EL (cell line): ENCODE measurements at places on chromosomes 16 and 17.

DNA sequence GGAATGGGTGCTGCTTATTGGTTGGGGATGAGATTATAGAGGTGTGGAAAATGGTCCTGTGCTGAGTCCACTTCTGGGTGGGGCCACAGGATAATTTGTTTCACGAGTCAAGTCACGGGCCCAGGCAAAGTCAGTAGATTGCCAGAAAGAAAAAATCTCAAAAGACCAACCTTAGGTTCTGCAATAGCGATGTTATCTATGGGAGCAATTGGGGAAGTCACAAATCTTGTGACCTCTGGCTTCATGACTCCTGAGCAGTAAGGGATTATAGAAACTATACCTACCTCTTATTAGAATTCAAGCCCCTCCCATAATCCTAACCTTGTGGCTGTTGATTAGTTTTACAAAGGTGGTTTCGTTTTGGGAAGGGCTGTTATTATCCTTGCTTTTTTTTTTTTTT is 31.4 kb downstream of the WWP2 start:
- DNase-seq = no peak

- DNase-seq = no peak
Observed at GRCh38 chr17:3926860-3927627, 10.8 kb upstream of the P2RX1 start.

GRCh38 chr17:73783945-73784603 is 139.8 kb upstream of the SDK2 start:
- DNase-seq = no peak

DNA sequence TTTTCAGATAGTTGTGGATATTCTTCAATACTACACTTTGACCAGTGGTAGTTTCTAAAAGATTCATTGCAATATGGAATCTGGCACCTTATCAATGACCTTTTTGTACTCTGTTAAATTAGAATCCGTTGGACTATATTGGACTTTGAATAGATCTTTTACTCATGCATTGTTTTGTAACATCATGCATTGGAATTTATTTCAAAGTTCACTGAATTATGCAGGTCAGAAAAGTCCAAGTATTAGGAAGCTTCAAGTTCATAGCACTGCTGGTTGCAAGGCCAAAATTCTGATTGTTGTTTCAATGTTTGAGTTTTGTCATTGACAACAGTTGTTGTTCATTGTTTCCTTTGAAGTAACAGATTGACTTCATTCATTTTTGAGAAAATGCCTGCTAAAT is 7.9 kb upstream of the DHRS11 start:
- DNase-seq = no peak

DNA sequence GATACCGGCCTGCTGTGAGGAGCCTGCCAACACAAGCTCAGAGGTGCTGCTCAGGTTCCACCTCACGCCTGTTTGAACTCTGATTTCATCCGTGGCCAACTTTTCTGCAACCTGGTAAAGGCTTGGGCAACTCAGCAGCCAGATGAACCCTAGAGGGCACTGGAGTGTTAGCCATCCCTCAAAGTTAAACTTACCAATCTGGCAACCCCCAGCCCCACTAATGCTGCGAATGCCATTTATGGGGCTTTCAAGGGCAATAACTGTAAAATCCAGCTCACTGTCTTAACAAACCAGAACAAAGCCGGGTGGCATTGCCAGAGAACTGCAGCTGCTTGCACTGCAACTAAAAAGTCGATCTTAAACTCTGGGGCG is 105.5 kb downstream of the AXIN2 start:
- DNase-seq = no peak

GRCh38 chr17:64160378-64160777 is 30.4 kb upstream of the ERN1 start:
- peak; percentile 45 for DNase-seq

DNA sequence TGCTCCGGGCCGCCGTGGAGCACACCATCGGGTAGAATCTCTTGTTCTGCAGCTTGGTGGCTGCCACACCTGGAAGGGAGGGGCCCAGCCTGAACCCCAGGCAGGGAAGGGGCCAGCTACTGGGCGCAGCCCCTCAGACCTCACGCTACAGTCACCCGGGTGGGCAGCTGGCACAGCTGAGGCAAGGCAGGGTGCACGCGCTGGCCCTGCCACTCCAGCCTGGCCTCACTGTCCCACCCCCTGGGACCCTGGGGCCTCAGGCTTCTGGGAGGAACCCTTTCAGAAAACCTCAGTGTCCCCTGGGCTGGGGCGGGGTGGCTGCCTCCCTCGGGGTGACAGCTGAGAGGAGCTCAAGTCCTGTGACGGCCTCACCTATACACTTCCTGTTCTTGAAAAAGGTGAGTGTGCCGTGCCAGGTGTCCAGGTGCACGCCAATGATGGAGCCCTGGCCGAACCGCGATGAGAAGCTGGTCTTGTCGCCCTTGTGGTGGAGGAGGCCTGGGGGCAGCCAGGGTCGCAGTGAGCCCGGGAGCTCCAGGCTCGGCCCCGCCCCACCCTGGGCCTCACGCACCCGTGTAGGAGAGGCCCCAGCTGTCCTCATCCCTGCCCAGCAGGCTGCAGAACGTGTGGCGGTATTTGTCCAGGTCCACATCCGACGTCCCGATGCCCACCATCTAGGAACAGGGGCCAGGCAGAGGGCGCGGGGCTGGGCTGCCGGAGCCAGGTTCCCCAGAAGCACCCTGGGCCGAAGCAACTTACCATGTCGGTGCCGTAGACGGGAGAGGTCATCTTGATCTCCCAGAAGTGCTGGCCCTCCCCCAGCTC is 4.7 kb upstream of the MRPS34 start:
- no peak for DNase-seq

DNA sequence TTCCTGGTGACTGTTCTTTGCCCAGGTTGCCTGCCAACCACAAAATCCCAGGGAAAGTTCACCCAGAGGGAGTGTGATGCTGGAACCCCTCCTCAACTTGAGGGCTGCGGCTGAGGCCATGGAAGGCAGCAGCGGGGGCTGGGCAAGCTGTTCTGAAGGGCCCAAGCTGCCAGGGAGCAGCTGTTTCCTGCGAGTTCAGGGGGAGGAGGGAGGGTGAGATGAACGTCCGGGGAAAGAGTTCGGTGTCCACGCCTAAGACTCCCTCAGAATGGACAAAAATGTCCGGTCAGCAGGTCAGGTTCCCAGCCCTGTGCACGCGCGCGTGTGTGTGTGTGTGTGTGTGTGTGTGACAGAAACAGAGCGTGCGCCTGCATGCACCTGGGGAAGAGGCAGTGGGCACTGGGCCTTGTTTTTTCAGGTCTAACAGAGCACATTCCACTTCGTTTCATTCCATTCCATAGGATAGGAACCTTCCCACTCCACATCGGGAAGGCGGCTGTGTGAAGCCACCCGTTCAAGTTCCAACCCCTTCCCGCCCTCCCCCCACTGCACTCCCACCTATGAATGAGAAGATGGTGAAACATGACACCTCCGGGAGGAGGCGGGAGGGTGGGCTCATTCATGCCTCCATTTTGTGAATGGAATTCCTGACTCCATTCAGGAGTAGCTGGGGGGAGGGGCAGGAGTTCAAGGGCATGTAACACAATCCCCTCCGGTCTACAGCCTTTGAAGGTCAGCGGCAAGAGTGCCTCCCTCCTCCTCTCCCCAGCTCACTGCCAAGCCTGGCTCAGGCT is 15.7 kb downstream of the ETV4 start:
- DNase-seq = peak; percentile 61

DNA sequence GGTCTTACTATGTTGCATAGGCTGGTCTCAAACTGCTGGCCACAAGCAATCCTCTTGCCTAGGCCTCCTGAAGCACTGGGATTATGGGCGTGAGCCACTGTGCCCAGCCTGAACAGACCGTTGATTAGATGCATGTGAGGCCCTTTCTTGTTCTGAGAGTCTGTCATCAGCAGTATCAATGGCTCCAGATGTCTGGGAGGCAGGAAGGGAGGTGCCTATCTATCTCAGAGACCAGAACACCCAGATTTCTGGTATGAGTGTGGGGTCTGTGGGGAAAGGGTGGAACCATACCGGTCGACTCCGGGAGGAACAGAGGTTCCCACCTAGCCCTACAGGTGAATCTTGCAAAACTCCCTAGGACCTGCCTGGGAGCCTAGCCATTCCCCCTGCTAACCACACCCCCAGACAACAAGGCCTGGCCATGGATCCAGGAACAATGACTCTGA is 71.7 kb downstream of the PRKCB start:
- DNase-seq = no peak

DNA sequence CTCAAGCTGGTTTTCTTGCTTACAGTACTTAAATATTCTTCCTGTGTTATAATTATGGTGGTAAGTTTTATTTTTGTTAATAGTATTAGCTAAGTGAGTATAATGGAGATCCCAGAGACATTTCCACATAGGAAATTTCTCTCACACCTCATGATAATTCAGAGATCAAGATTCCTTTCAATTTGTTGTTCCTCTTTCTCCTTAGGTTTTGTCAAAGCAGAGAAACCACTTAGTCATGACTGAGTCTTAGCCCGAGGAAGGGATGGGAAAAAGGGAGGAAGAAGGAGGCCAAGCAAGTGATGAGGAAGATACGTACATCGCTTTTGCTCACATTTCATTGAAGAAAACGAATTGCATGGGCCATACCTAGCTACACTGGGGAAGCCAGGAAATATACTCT is 18.4 kb downstream of the ESRP2 start:
- no peak for DNase-seq

GRCh38 chr17:40809721-40810421 is 10.1 kb upstream of the KRT28 start:
- DNase-seq = no peak

DNA sequence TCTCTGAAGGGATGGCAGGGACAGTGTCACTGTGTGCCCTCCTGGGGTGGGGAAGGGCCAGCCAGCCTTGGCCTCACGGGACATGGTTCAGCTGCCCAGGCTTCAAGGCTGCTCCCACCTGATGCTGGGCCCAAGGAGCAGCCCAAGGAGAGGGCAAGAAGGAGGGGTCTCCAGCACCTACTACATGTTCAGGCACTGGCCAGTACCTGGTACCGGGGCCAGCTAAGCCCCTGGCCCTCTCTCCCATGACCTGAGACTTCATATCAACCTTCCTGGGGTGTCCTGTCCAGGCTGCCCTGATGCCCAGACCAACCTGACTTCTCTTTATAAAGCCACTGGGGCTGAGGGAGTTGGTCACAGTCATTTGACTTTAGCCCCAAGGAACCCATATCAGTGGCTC is 1.3 kb downstream of the USH1G start:
- no peak for DNase-seq

GRCh38 chr16:86219655-86220445 is 290.5 kb upstream of the FOXF1 start:
- DNase-seq = peak; percentile 56

- DNase-seq = peak; percentile 67
Observed at GRCh38 chr17:1966274-1967086, 58.7 kb downstream of the RTN4RL1 start.

GRCh38 chr16:87295259-87295658 is 21.9 kb downstream of the C16orf95 start:
- peak; percentile 8 for DNase-seq

- DNase-seq = no peak
Observed at GRCh38 chr16:53556521-53556920, 53.5 kb upstream of the AKTIP start.

DNA sequence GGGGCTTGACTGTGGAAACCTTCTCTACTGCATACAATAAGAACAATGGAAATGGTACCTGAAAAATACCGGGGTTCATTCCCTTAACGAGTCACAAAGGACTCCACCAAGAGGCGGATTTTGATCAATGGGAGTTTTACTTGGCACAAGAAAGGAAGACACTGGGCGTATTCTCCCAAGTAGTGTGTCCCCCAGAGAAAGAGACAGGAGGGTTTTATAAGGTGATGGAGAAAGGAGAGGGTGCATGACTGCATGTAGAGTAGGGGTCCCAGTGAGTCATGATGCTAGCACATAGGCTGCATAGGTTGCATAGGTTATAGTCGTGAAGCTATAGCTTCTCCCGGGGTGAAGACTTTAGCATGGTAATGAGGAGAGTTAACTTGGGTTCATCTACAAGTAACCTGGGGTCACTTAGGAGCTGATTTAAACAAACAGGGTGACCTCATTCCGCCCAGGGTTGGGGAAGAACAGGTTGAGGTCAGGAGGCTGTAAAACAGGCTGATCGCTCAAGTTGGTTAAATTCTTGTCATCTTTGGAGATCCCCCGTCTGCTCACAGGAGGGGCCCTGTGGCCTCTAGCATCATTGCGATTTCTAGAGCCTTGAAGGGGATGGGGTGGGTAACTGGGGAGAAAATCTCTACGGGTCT is 1.5 kb downstream of the MPV17L start:
- DNase-seq = no peak

DNA sequence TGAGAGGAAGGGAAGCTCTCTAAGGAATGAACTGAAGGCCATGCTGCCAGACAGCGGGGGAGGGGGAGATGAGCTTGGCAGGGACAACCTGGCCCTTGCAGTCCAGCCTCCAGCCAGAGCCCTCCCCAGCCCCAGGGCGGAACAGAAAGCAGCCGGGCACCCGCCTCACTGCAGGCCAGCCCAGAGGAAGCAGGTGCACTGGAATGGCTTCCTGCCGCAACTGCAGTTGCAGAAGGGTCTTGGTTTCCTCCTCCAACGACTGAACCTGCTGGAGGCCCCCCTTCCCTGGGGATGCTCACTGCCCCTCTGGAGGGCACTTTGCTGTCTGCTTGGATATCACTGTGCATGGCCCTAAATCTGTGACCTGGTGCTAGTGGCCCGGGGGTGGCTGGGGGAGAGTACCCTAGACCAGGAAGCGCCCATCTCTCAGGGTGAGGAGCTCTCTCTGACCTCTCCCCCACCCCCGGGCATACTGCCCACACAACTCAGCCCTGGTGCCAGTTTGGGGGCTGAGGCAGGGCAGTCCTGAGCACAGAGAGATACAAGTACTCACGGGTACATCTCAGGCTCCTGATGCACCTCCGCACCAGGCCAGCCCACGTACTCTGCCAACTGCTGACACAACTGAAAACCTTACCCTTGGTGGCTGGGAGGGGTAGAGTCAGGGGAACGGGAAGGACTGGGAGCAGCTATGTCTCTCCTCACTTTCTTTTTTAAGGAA is 41.1 kb downstream of the MYO18A start:
- no peak for DNase-seq

GRCh38 chr17:39617446-39618245 is 9.1 kb upstream of the PPP1R1B start:
- peak; percentile 68 for DNase-seq

- peak; percentile 54 for DNase-seq
Observed at GRCh38 chr17:31907342-31907962, 5.9 kb upstream of the UTP6 start.

DNA sequence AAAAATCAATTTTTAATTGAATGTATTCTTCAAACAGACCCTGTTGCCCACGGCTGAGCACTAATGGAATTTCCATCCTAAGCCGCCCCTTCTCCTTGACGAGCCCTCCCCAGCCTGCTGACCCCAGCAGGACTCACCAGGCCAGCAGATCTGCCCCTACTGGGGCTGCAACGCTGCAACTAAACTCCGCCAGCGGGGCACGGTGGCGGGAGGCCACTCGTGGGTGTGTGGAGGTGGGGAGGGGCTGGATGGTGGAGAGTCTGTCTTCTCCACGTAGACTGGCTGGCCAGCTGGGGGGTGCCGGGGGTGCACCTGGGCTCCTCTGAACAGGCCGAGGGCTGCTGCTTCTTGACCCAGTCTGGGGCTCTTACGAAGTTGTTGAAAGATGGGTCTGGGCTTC is 67.8 kb downstream of the ENGASE start:
- no peak for DNase-seq

- peak; percentile 13 for DNase-seq
Observed at GRCh38 chr17:72766761-72767356, 325.6 kb downstream of the SLC39A11 start.

- no peak for DNase-seq
Observed at GRCh38 chr17:35778641-35779196, 16.7 kb downstream of the MMP28 start.

- DNase-seq = no peak
Observed at GRCh38 chr17:6797718-6798351, 21.8 kb downstream of the FBXO39 start.
